NCI-H2029 treated with DMSO at 0.1 percent for 48 hours (cell line): ENCODE measurements at places on chromosomes 13 and 19.

DNA sequence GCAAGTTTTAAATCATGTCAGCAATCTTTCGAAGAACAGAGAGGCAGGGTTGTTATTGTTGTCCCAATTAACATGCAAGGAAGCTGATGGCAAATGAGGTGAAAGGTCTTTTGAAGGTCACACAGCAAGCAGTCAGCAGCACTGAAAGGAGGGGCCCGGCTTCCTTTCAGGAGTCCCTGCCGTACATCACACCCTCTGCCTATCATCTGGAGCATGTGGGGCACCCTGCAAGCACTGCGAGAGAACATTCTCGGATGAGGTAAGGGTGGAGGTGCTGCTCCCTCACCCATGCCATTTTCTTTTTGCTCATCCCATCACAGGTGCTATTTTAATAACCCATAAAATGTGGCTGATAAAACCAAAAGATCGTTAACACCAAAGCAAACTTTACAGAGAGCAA, 111.2 kb downstream of the ENOX1 start:
- DNase-seq, result no peak

GRCh38 chr19:15253061-15253460, 20.8 kb upstream of the EPHX3 start:
- no peak for DNase-seq

DNA sequence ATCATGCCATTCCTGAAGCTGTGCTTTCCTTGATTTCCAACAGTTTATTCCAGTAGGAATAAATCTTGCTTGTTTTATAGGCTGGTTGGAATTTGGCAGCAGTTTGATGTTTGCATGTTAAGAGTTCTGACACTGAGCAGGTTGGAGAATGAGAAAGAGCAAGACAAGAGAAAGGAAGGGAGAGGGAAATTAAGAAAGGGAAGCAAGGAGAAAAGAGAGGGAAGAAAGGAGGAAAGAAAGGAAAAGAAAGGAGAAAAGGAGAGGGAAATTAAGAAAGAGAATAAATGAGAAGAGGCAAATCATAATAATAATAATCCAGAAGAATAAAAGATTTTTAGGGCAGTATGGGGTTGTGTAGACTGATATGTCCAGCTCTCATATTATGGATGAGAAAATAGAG, 28.4 kb upstream of the UQCRFS1 start:
- no peak for DNase-seq

DNA sequence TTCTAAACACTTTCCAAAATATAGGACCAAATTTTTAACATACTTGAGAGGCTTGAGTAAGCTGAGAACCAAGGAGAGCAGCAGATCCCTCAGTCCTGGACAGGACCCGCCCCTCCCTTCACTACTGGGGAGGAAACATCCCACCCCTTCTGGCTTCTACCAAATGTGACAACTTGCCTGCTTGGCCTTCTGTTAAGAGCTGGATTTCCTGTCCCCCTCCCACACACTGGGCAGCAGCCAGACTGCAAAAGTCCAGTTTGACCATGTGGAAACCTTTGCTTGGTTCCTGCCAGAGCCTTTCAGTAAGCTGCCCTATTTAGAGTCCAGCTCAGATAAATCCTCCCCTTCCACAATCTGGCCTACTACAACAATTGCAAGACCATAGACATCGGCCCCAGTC, 84.3 kb downstream of the FGF14 start:
- DNase-seq, result no peak

GRCh38 chr13:90375851-90376250, 971.6 kb upstream of the MIR17HG start:
- DNase-seq, result no peak

DNA sequence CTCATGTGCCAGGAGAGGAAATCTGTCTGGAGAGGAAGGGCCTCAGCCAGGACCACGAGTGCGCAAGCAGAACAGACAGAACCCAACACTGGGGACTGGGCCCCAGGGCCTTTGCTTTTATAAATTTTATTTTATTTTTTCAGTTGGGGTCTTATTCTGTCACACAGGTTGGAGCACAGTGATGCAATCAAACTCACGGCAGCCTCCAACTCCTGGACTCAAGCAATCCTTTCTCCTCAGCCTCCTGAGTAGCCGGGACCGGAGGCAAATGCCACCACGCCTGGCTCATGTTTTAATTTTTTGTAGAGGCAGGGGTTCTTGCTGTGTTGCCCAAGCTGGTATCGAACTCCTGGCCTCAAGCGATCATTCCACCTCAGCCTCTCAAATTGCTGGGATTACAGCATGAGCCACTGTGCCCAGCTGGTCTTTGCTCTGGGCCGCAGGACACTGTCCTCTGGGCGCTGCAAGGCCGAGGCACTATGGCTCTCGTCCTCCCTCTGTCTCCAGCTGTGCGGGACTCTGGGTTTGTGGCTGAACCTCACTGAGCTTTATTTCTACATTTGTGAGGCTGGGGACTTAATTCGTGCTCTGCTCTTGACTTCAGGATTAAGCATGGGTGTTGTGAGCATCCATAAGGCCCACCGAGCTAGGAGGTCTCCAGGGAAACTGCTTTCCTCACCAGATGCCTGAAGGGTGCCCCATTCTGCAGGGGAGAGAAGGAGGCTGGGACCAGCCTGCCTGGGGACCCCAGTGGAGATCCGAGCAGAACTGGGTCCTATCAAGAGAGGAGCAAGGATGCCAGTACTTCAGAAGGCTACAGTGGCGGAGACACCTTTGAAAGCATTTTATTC, 144.2 kb upstream of the VSTM2B start:
- no peak for DNase-seq

DNA sequence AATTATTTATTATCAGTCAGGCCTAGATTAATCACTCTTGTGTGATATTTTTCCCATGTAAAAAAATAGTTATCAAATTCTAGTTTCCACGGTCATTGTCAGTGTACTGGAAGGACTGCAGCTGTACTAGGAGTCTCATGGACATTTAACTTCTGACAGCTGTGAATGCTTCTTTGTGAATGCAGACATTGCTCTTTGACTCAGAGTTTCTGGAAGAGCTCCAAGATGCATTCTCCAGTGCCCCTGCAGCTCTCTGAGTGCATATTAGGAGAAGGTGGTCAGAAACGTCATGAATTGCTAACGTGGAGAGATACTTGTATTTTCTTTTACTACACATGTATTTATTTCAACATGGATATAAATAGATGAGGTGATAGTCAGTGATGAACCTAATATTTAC, 9.7 kb upstream of the SLITRK5 start:
- DNase-seq, result no peak

- DNase-seq, result no peak
These were observed 472.3 kb downstream of the KLF12 start for GRCh38 chr13:73661687-73662425.

- peak; percentile 27 for DNase-seq
These were observed 99.0 kb downstream of the ZNF429 start for GRCh38 chr19:21604351-21604926.

- DNase-seq, result no peak
These were observed 3.1 kb downstream of the RAB4B start for GRCh38 chr19:40781140-40781539.

- DNase-seq, result no peak
These were observed 81.6 kb downstream of the DOCK9 start for GRCh38 chr13:98896083-98896867.

DNA sequence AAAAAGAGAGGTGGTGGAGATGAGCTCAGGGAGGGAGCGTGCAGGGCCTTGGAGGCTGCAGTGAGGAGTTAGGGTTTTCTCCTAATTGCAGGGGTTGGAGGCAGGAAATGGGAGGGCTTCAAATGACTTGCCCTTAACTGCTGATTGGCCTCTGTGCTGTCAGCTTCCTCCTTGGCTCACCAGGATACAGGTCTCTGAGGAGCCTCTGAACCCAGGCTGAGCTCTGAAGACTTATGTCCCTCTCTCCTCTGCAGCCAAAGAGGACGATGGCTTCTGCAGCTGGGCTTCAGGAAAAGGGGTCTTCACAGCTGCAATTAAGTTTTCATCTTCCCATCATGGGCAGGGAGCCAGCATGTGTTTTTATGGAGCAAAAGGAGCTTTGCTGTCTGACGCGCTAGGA, 6.7 kb upstream of the RANBP3 start:
- DNase-seq, result no peak

- DNase-seq, result no peak
These were observed 70.8 kb downstream of the FNDC3A start for GRCh38 chr13:49046519-49046918.

- no peak for DNase-seq
These were observed 99.8 kb downstream of the ITGBL1 start for GRCh38 chr13:101552286-101552685.

GRCh38 chr13:20426766-20427448, 98.8 kb downstream of the CRYL1 start:
- no peak for DNase-seq

- DNase-seq, result no peak
These were observed at the start of gene NFIC for GRCh38 chr19:3365836-3366752. Gene NFIC (plus strand): TSS chr19:3366583. CDS start chr19:3366637, 54 bp downstream.

DNA sequence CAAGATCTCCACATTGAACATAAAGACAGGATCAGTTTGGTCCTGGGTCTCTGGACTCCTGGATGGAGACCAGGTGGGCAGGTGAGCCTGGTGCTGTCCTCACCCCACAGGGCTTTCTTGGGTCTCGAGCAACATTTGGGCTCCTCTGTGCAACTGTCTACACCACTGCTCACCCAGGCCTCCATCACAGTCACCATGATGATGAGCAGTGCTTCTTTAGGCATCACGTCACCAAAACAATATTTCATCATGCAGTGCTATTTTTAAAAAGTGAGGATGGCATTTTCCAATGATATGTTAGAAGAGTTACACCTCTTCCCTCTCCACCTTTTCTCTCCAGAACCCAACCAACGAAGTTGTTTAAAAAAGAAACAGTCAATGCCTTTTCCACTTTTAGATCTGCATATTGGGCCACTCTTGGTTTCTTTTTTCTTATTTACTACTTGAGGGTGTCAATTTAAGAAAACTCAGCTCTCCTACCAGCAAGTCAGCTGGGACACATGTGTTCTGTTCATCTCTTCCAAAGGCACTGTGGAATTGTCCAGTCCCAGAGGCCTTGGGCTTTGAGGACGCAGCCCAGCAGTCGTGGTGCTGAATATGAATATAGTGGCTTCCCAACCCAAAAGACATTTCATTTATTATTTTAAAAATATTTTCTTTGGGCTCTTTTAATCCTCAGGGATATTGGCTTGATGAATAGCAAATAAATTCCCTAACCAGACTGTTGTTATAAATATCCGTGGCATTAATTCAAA, 405.7 kb downstream of the KCNRG start:
- no peak for DNase-seq

- DNase-seq, result no peak
These were observed 31.7 kb downstream of the INSR start for GRCh38 chr19:7262470-7262869.

- no peak for DNase-seq
These were observed 566 bp upstream of the CCDC97 start for GRCh38 chr19:41309180-41310032.

- DNase-seq, result no peak
These were observed 511.7 kb upstream of the KLHL1 start for GRCh38 chr13:70619936-70620335.

DNA sequence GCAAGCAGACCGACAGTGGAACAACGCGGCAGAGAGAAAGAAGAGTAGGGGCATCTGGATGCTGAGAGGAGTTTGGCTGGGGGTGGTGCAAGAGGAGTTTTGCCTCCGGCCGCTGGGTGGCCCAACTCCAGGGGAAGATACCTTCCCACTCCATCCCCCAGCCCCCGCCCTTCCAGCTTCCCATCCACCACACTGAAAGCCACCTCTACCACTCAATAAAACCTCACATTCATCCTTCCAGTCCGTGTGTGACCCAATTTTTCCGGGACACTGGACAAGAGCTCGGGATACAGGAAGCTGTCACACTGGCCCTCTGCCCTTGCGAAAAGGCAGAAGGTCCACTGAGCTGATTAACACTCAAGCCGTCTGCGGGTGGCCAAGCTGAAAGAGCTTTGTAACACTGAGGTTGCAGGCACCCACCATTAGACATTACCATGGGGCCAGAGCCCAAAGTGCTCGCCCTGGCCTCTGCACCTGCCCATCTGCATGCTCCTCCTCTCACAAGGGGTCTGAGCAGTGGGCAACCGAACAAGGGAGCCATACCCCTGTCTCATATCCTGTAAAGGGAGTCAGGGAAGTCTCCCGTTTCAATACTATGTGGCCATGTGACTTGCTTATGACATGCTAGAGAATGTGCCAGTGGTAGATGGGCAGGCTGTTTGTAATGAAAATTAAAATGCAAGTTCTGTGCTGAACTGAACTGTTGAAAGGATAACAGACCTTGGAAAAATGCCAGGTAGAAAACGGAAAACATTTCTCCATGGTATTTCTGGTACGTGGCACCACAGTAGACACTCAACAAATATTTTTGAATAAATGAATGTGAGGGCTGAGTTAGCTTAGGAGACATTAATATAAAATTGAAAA, 205.1 kb upstream of the STARD13 start:
- DNase-seq, result no peak
